ENCODE measurements at places on chromosomes 2 and 18.
A peak's percentile ranks its signal among the peaks of the same experiment; 100 is the strongest.

- peak; percentile 16 for DNase-seq
Measured at GRCh38 chr2:155377931-155378444, 679.5 kb downstream of the KCNJ3 start.

- no peak for DNase-seq
Measured at GRCh38 chr2:57809230-57809629, 237.4 kb upstream of the VRK2 start.

GRCh38 chr18:73848656-73849055 is 299.0 kb downstream of the FBXO15 start:
- no peak for DNase-seq

- DNase-seq: no peak
Measured at GRCh38 chr2:16326711-16327300, 338.8 kb downstream of the CYRIA start.

DNA sequence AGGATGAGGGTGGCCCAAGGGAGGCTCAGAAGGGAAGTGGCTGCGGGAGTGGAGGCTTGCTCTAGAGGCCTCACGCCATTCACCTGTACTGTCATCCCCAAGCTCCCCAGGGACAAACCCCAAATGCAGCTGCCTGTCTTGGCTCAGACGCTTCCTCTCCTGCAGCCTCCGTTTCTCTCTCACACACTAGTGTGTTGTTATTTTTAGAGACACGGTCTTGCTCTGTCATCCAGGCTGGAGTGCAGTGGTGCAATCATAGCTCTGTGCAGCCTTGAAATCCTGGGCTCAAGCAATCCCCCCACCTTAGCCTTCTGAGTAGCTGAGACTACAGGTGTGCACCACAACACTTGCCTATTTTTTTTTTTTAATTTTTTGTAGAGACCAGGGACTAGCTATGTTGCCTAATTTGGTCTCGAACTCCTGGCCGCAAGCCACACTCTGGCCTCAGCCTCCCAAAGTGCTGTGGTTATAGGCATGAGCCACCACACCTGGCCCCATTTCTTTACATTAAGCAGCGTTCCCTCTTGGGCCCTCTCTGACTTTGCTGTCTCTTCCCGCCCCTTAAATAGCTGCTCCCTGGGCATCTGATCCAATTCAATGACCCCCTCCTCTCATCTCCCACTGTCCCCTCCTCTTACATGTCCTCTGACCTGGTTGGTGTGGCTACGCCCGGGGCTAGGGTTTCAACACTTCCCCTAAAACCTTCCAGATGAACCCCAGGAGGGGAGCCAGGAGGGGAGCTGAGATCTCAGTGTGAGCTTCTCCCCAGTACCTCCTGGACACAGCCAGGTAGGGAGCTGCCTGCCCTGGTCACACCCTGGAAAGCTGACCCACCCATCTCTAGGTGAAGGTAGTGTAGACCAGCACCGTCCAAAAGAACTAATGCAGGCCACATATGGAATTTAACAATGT is 24.0 kb upstream of the LOXHD1 start:
- DNase-seq: no peak

DNA sequence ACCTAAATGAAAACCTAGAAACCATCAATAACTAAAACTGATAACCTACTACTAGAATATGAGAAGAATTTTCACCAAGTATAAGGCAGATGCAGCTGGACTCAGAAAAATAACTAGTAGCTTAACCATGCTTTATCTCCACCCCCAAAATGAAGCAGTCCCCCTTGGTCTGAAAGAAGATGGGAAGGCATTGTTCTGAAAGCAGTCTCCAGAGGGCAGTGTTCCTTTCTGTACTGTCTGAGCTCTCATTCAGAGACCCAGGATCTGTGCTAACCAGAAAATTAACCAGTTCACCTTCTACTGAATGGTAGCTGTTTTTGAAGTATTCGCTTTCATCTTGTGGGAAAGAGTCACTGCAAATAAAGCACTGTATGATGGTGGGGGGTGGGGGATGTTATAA is 273.0 kb downstream of the PDE11A start:
- DNase-seq: peak; percentile 6

DNA sequence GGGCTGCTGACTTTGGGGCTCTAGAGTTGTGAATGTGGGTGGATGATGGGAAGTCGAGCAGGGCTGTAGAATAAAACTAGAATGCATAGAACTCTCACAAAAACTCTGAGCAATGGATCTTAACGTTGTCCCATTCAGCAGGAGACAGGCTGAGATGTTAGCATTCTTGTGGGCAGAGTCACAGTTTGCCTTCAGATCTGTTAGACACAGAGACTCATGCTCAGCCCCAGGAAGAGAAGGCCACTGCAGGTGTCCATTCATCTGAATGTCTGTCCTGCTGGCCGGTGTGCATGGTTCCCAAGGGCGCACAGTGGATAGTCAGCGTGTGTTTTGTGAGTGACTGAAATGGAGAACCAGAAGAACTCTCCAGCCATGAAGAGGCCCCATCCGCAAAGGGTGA is 111.3 kb downstream of the TSN start:
- DNase-seq: no peak

DNA sequence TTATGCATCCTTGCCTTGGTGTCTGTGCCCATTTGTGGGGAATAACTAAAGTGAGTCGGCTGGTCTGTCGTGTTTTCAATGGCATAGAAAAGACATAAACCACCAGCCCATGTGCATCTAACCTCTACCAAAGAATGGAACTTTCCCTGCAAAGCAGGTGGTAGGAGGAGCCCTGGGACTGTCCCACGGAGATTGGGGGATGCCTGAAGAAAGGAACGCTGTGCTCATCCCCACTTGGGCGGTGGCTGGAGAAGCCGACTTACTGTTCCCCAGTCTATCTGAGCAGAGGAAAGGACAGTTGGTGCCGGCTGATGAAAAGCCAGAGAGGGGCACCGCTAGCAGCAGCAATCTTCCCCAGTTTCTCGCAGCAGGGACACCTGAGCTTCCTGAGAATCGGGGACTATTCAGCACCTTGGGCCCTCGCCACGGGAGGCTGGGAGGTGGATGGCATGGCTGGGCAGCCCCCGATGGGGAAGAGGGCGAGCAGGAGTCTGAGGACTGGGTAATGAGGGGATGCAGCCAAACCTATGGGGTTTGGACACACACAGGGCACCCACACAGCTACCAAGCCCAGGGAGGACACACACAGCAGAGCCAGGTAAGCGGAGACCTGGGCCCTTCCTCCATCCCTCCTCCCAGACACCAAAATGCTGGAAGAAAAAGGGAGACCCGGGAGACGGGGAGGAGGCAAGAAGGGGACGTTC is 53.7 kb upstream of the AGAP1 start:
- DNase-seq: no peak

- no peak for DNase-seq
Measured at GRCh38 chr2:10307561-10308156, 5.0 kb downstream of the HPCAL1 start.

DNA sequence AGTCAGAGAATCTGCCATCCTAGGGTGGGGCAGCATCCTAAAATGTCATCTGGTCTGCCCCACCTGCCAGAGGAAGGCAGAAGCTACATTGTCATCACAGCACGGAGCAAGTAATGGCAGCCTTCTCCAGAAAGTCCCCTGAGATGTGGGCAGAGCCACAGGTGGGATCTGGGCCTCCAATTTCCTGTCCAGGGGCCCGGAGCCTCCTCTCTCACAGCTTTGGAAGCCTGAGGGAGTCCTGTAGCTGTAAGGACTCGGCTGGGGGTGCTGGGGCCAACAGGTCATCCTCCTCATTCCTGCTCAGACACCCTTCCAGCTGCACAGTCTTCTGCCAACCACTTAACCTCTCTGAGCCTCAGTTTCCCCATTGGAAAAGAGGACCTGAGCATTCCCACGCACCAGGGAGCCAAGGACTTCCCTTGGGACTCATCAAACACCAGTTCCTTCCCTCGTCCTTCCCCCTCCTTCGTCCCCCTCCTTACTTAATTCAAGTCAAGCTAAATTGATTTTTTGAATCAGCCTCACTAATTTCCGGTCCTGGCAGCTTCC is 48.6 kb upstream of the ID2 start:
- DNase-seq: no peak

DNA sequence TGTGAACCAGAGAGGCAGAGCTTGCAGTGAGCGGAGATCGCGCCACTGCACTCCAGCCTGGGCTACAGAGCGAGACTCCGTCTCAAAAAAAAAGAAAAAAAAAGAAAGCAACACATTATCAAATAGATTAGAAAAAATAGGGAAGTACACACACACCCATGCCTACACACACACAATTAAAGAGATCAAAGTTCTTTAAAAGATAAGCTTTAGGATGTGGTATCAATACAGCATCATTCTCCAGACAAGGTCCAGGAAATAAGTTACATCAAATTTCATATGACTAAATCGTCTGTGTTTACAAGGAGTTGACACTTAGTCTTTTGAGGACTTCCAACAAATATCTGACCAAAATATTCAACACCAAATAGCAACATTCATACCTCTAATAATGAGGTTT is 25.7 kb downstream of the PGAP1 start:
- no peak for DNase-seq

DNA sequence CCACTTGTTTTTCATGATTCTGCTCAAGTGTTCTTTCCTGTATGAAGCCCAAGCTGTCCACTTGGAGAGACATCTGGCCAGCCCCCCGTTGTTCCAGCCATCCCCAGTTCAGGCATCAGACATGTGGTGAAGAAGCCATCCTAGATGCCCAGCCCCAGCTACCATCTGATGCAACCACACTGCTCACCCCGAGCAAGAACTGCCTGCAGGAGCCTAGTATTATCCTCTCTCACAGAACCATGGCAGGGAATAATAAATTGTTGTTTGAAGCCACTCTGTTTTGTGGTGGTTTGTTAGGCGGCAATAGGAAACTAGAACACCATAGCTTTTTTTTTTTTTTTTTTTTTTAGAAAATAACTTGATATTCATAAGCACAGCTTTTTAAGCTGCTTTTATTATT is 19.5 kb upstream of the DARS1 start:
- no peak for DNase-seq

GRCh38 chr2:197164141-197164754 is 146.3 kb downstream of the ANKRD44 start:
- no peak for DNase-seq

GRCh38 chr2:55078956-55079355 is 28.7 kb upstream of the RTN4 start:
- DNase-seq: no peak

- DNase-seq: no peak
Measured at GRCh38 chr2:51706220-51706619, 674.3 kb upstream of the NRXN1 start.

GRCh38 chr2:233287871-233288270 is 19.7 kb upstream of the SAG start:
- no peak for DNase-seq

GRCh38 chr2:237669283-237669627 is 41.9 kb downstream of the LRRFIP1 start:
- DNase-seq: no peak

- DNase-seq: no peak
Measured at GRCh38 chr2:136253288-136254004, 135.5 kb upstream of the CXCR4 start.

DNA sequence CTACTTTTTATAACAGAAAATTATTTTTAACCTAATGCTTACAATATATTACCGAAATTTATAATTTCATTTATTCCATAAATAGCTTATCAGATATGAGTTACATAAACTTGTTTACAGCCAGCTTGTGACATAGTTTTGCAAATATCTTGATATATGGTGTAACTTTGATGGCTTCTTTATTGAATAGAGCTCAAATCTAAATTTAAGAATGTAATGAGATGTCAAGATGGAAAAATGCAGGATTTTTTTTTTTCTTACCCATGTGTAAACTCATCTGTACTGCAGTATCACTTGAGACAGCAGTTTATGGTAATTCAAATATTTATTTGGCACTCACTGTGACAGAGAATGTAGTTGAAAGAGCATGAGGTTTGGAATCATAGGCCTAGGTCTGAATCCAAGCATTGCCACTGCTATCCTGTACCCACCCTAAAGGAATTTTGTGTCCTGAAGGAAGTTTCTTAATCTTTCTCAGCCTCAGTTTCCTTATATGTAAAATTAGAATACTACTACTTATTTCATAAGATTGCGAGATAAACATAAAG is 3.8 kb downstream of the CREB1 start:
- DNase-seq: no peak

DNA sequence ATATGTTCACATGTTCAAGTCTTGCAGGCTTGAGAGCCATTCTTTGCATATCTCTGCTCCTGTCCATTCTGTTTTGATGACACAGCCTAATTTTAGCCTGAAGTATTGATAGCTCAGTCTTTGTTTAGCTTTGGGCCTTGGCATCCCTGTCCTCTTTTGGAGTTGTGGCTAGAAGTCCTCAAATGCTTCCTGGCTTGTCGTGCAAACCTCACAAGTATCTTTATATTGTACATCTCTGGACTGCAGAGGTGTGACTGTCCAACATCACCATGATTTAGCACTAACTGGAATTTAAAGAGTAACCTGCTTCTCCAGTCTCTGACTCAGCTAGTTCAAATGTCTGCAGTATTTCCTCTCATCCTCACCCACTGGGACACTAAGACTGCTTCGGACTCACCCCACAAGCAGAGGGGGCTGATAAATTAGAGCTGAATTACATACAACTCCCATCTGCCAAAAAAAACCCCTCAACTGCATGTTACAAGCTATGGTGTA is 11.7 kb downstream of the PFN4 start:
- no peak for DNase-seq

GRCh38 chr2:168194784-168195522 is 52.4 kb downstream of the STK39 start:
- peak; percentile 88 for DNase-seq

DNA sequence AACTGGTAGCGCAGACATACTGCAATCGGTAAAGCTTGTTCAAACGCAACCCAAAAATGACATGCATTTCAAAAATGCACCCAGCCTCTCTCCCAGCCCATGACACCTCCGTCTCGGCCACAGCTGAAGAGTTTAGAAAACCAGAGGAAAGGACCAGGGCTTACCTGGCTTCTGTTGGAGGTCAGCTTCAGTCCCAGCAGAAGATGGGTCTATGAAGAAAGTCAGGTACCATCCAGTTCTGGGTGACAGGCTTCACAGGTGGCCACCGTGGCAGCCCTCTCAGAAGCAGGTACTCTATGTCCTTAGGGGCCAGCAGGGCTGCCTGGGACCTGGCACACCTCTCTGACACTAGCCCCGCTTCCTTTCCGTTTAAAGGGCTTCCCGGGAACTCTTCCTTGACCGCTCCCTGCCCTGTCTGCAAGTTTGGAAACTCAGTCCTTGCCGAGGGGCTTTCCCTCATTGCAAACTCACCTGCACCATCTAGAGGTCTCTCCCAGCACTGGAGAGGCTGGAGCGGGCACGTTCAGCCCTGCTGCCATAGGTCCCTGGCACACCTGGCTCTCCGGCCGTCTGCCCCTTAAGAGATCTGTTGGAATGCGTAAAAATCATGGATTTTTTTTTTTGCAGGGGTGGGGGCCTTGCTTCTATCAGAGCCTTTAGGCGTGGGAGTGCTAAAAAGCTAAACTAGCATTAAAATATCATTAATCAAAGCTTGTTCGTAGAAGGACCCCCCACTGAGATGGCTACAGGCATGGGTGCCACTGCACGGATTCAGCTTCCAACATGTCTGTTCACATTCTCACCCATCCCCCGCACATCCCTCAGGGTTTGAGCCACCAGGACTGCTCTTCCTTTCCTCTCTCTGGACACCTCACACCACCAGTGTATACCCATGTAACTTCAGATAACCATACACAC is at the start of gene EDAR:
Gene EDAR (minus strand): TSS at position 425 of the 918 bp plus-strand sequence. CDS start 58,206 bp downstream, outside the sequence.
- peak; percentile 13 for DNase-seq
